Activated CD4-positive, alpha-beta T cell treated with anti-CD3 and anti-CD28 coated beads, Interleukin-2, amount 50 U/mL, for 24 hours (primary cell): ENCODE measurements at places on chromosomes 2 and 18.
A peak's percentile ranks its signal among the peaks of the same experiment; 100 is the strongest.

GRCh38 chr18:3458952-3459853, 9.2 kb downstream of the TGIF1 start:
- no peak for DNase-seq

DNA sequence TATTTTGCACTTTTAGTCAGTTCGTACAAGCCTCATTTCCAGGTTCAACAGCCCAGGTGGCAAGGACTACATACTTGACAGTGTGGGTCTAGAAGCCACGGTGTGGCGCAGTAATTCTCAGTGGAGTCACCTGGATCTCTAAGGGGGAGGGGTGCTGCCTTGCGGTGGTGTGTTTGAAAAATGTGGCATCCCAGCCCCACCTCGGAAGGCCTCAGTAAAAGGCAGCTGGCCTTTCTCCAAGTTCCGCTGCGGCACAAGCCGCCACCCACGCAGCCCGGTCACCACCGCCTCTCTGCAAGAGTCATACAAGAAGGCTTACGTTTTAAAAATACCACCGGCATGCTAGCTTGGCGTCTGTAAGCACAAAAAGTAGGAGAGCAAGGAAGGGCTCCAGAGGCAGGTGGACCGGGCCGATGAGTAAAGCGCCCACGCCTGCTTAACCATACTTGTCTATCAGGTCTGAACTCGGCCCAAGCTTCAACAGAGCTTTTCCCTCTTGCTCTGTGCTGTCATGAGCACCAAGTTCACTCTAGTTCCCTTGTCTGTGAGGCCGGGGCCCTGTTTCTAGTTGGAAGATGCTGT, 49.5 kb downstream of the SPRED2 start:
- DNase-seq = peak; percentile 73

GRCh38 chr18:2681993-2682603, 26.6 kb downstream of the SMCHD1 start:
- no peak for DNase-seq

DNA sequence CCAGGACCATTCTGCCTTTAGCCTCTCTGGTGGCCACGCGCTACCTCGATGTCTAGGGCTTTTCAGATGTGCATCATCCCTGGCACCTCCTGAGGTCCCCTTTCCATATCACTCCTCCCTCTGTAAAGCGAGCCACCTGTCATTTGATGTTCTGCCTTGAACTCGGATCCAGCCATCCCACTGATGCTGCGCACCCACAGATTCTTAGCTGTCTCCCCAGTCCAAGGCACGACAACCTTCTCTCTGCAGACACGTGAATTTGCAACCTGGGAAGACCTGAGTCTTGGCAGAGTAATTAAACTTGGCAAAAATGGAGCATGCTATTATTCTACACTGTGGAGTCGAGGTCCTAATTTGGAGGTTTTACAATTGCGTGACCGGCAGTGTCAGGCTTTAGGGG, 61.9 kb downstream of the NGEF start:
- no peak for DNase-seq

GRCh38 chr2:25617948-25618646, 55.3 kb downstream of the DTNB start:
- DNase-seq = no peak

DNA sequence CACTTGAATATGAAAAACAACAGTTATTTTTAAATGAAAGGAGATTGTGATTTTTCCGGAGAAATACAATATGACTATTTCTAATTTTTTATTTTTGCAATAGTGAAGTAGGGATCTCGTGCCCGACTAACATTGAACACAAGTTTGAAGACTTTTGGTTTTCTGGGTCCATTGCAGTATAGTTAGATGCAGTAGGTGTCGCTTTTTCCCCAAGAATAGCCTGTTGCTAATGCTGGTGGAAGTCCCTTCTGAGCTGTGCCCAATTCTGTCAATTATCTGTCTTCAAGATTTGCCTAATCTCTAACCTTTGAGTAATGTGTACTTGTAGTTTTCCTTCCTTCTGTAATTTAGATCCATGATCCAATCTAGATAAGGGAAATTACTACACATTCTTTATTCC, 36.5 kb downstream of the SEMA4F start:
- no peak for DNase-seq

DNA sequence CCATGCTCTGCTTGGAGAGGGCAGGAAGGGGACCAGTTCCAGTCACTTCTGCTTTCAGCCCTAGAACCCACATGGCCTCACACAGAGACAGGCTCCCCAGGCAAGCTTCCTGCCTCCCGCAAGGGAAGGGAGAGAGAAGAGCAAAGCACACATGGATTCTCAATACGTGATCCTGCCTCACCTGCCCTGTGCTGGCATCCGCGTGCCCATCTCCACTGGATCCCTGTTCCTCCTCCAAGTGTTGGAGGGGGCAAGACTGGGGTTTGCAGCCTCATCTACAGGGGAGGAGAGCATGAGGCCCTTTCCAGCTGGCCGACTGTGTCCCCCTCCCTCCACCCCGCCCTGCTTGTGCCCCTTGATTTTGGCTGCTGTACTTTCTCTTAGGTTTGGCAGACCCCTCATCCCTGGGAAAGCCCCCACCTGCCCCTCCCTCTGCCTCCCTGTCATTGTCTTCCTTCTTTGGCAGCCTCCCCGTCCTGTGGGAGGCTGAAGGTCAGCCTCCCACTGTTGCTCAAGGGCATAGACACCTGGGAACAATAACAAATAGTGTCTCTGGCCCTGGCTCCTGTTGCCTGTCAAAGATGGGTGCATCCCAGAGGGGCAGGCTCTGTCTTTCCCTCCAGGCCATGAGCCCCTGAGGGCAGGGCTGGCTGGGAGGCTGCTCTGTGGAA, 22.7 kb downstream of the KCNF1 start:
- no peak for DNase-seq

- no peak for DNase-seq
These were observed 129.0 kb downstream of the GPD2 start for GRCh38 chr2:156565066-156565710.

- no peak for DNase-seq
These were observed 221.6 kb downstream of the LPIN1 start for GRCh38 chr2:11967946-11968465.

GRCh38 chr18:26418225-26418624, 130.1 kb downstream of the KCTD1 start:
- no peak for DNase-seq

DNA sequence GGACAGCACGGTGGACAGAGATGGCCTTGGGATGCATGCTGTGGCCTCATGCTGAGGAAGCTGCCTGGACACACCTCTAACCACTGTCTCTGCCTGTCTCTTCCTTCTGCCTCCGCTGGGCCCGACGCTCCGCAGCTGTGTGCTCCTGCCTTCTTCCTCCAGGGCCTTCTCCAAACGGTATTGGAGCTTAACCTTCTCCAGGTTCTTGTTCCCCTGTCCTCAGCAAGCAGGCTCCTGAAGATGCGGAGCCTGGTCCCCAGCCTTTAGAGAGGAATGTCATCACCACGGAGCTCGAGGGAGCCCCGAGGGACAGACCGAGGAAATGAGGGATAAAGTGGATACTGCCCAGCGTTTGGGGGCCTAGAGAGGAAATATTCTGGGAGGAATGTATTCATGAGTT, 155.1 kb downstream of the DYSF start:
- DNase-seq = no peak
